ENCODE measurements at places on chromosomes 4 and X.

DNA sequence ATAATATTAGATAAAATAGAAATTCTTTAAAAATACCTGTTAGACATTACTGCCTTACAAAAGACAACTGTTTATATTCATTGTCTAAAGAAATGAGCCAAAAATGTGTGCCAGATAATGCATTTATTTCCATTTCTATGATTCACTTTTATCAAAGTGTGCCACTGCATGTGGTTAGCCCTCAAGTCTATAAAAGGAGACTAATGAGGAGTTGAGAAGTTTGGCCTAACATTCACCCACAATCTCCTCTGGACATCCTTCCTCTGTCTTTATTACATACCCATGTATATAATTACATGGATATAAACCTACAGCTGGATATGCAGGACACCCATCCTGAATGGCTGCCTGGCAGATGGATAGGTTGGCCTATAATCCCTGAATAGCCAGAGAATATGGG, 42.6 kb upstream of the PDE5A start:
- DNase-seq, result no peak

GRCh38 chrX:39675619-39676018, 422.1 kb downstream of the BCOR start:
- DNase-seq, result no peak

- no peak for DNase-seq
Measured at GRCh38 chr4:158771776-158772175, 3.0 kb downstream of the FNIP2 start.

- DNase-seq, result no peak
Measured at GRCh38 chr4:66225539-66225938, 555.2 kb upstream of the EPHA5 start.

DNA sequence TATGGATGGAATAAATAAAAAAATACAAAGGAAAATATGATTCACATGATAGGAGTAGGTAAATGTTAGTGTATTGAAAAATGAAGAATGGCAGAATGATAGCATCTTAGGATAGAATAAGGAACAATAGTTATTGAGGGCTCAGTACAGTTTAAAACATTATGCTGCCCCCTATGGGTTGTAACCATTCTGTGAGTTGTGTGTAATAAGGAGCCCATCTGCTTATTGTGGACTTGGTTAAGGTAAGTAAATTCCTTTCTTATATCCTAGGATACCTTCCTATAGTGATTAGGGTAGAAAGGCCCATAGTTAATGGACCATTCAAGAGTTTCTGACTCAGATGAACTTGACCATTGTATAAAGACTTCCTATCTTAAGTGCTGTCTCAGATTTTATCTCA, 195.8 kb downstream of the PDHA2 start:
- DNase-seq, result no peak

- DNase-seq, result no peak
Measured at GRCh38 chr4:65391814-65392213, 278.5 kb downstream of the EPHA5 start.

DNA sequence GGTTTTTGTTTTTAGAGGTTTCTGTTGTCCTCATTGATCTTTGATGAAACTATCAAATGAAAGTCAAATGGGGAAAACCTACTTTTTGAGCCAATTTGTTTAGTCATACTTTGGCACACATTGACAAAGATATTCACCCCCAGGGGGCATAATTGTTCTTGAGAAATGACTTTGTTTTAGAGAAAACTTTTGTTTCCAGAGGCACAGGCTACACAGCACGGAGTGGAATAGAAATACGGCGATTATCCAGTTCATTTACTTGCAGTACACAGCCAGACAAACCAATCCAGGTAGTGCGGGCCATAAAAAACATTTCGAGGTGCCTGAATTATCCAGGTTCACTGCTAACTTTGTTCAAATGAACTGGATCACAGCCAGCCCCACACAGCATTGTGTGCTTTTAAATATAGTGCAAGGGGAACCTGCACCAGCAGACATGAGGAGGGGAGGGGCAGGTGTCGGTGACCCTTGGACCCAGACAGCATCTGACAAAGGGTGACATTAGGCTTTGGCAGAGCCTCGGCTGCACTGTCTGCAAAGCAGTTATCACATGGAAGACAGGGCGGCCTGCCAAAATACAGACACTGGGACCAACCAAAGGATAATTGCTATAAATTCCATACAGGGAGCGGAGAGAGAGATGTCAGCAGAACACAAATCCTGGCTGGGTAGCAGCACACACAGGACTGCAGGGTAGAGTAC, 179.6 kb upstream of the NOCT start:
- DNase-seq, result no peak

DNA sequence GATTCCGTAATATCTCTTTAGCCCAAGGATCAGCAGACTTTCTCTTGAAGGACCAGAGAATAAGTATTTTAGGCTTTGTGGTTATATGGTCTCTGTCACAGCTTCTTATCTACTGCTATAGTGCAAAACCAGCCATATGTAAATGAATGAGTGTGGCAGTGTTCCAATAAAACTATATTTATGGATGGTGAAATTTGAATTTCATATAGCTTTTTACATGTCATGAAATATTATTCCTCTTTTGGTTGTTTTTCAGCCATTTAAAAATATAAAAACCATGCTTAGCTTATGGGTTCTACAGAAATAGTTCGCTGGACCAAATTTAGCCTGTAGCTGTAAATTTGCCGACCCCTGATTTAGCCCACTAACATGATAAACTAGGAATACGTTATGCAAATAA, 18.0 kb upstream of the MSMO1 start:
- no peak for DNase-seq

DNA sequence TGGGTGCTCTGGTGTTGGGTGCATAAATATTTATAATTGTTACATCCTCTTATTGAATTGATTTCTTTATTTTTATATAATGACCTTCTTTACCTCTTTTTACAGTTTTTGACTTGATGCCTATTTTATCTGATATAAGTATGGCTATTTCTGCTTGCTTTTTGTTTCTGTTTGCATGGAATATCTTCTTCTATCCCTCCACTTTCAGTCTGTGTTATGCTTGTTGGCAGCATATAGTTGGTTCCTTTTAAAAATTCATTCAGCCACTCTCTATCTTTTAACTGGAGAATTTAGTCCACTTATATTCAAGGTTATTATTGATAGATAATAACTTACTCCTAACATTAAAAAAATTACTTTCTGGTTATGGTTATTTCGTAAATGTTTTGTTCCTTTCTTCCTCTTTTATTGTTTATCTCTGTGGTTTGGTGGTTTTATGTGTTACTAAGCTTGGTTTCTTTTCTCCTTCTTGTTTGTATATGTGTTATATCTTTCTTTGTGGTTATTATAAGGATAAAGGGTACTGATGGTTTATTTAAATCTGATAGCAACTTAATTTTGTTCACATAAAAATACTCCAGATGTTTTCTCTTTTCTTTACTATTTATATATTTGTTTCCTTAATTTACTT, 69.5 kb downstream of the IL15 start:
- DNase-seq, result no peak

DNA sequence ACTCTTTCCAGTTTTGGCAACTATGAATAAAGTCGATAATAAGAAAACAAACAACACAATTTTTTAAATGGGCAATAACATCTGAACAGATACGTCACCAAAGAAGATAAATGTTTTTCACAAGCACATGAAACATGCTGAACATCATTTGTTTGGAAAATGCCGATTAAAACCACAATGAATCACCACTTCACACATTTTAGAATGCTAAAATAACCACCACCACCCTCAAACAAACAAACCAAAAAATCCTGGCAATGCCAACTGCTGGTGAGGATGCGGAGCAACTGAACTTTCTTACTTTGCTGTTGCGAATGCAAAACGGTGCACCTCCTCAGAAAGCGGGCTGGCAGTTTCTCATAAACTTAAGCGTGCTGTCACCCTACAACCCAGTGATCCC, 115.9 kb downstream of the NSUN7 start:
- DNase-seq, result no peak

GRCh38 chrX:17812763-17813162, 48.3 kb downstream of the RAI2 start:
- DNase-seq, result no peak

GRCh38 chr4:78784236-78784865, 8.2 kb downstream of the BMP2K start:
- DNase-seq, result no peak
